SHP77 treated with DMSO at 0.1 percent for 48 hours (cell line): ENCODE measurements at places on chromosomes 4 and X.
A peak's percentile ranks its signal among the peaks of the same experiment; 100 is the strongest.

DNA sequence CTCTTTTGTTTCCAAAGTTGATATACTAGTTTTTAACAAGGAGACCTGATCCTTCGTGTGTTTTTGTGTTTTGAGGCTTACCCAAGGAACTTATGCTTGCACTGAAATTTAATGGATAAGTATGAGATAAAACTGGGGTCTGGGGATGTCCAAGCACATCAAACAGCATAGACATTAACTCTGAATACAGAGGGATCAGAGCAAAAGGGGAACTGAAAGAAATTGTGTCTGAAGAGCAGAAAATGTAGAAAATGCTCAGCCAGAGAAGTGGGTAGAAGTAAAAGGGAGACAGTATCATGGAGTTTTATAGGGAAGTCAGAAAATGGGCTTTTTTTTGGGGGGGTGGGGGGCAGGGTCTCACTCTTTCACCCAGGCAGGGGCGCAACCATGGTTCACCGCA is 695.4 kb downstream of the ARAP2 start:
- no peak for DNase-seq

DNA sequence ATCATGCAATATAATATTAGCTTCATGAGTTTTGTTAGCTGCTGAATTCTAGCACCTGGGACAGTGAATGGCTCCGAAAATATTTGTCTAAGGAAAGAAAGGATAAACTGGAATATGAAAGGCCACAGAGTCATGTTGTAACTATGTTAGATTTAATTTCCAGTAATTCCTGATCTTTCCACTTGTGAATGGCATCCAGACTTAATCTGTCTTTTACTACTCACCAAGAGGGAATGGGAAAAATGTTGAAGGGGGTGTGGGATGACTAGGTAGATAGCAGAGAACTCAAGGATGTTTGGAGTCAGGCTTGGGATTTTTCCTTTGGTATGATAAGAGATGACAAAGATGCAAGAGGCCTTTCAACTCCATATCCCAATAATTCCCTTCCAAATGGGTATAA is 9.4 kb downstream of the ADH6 start:
- DNase-seq, result no peak

DNA sequence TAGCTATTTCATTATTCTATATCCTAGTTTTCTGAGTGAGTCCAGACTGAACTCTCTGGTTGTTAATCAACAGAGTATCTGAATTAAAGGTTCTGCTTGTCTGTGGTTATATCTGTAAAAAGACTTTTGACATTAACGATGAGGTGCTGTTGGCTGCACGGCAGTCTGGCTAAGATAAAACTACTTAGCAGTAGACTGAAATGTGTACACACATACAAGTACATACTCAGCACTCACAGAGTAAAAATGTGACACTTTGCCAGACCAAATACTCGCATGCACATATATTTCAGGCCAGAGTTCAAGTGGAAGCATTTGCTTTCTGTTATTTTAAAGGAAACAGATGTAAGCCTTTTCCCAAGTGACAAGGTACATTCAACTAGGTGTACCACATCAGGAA is 80.5 kb downstream of the PRDM5 start:
- no peak for DNase-seq

DNA sequence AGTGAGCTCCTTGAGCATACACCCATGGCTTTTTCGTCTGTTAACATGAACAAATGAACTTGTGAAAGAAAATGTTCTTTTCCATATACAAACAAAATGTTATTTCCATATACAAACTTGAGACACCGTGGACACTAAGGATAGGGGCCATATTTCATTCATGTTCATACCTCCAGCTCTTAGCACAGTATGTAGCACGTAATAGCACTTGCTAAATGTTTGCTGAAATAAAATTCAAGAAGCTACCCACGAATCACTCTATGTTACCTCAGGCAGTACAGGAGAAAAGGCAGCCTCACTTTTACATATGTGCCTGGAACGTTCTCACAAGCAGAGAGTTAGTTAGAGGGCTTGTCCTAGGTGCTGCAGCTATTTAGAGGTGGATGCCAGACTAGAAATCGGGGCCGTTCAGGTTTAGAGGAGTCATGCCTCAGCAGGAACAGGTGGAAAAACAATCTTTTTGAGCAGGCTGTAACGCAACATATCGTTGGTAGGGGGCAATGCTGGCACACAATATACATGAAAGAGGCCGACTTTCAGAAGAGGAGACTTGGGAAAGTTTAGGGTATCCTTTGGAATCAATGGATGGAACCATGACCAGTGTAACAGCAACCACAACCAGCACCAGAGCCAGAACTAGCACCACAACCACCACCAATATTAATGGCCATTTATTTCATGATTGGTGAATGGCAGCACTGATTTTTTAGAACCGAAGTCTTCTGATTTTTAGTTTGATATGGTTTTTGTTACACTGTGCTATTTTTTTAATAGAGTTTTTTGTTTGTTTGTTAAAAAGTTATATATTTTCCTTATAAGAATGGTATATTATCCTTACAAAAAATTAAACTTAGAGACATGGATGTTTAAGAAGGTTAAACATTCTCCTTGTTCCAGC is 14.8 kb upstream of the PAQR3 start:
- peak; percentile 61 for DNase-seq

- DNase-seq, result peak; percentile 6
Measured at GRCh38 chrX:20066968-20067708, 49.6 kb downstream of the MAP7D2 start.

GRCh38 chr4:25767877-25768725 is 94.7 kb downstream of the SEL1L3 start:
- no peak for DNase-seq

DNA sequence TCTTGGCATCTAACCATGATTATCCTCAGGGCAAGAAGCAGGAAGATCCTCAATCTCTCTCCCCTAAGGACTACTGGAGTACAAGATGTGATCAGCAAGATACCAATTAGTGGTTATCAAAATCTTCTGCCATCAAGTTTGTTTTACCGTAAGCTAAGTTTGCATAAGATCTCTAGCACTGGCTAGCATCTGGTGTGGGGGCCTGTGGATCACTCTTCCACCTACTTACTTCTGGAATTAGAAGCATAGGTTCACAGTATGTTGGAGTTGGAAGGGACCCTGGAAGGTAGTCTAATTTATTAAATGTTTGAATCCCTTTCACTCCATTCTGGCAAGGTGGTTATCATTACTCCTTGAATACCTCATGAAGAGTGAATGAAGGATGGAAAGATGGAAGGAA is 93.3 kb upstream of the BANK1 start:
- no peak for DNase-seq

GRCh38 chrX:65598559-65599147 is 64.1 kb upstream of the LAS1L start:
- no peak for DNase-seq

DNA sequence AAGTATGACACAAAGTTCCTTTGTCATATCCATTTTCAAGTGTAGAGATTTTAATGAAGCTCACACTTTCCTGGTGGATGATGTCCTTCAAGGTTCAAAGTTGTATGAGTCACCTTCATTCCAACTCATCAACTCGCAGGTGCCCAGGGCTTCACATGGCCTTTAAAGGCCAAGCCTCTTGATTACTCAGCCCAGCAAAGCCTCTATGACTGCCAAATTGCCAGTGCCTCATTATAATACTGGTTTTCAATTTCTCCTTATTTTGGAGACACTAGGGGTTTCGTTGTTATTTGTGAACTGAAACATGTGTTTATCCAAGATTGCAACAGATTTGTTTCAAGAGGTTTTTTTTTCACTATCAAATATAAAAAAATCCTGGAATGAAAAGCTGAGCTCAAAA is 45.9 kb upstream of the PPP3CA start:
- DNase-seq, result no peak

DNA sequence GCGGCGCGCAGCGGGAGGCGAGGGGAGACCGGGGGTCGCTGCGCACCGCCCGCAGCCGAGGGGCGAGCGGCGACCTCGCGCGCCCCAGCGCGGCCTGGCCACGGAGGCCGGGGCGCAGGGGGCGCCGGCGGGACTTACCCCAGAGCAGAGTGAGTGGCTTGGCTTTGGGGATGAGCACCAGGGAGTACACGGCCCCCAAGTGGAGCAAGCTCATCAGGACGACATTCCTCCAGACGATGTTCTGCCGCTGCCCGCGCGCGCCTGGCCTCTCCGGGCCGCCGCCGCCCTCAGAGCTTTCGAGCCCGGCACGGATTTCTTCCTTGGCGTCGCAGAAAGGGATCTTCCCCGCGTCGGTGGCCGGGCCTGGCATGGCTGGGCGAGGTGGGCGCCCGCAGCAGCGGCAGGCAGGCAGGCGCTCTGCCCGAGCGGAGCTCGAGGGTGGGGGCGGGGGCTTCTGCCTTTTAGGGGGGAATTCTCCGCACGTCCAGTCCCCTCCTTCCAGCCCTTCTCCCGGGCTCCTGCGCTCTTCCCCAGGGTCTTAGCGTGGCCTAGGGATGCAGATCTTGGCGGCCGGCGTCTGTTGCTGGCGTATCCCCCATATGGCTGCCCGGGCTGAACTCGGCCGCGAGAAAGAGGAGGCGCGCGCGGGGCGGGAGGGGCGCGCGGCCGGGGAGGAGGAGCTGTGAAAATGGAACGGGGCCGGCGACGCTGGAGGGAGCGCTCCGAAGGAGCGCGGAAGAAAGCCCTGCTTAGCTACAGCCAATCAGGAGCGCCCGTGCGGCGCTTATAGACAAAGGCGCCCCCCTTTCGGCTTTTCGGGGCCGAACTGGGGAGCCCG is at the start of gene SCD5:
TSS of gene SCD5 (minus strand) at position 629 of the 838 bp plus-strand sequence. CDS start at position 370, 259 bp downstream.
- no peak for DNase-seq

DNA sequence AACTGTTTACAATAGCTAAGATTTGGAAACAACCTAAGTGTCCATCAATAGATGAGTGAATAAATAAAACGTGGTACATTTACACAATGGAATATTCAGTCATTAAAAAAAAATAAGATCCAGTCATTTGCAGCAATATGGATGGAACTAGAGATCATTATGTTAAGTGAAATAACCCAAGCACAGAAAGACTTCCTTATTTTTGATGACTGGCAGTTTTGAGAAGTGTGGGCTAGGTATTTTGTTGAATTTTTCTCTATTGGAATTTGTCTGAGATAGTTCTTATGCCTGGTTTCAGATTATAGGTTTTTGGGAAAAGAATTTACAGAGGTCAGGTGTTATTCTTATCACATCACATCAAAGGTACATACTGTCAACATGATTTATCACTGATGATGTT is 293.8 kb upstream of the ARSJ start:
- DNase-seq, result no peak

DNA sequence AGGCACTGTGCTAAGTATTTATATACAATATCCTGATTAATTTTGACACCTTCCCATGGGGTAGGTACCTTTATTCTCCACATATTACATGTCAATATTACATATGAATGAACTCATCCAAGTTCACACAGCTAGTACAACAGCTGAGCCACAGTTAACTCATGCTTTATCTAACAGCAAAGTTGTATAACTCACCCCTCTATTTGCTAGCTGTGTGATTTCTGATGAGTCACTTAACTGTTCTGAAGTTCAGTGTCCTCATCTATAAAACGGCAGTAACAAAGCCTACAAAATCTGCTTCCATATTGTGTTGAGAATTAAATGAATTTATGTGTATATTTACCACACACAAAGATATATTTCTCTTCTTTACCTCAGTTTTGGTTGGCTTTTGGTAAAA is 48.2 kb upstream of the KDR start:
- no peak for DNase-seq

DNA sequence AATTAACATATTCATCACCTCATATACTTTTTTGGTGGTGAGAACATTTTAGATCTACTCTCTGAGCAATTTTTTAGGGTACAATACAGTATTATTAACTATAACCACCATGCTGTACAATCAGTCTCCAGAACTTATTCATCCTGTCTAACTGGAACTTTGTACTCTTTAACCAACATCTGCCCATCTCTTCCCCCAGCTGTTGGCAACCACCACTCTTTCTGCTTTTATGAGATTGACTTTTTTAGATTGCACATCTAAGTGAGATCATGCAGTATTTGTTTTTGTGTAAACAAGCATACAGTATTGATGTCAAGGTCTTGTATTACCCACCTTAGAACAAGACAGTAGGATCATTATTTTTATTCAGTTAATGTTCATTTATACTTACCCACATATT is 516.8 kb downstream of the RPA4 start:
- no peak for DNase-seq

GRCh38 chr4:24380957-24381665 is 203.2 kb downstream of the DHX15 start:
- no peak for DNase-seq

- no peak for DNase-seq
Measured at GRCh38 chr4:180314972-180315371, 1928.2 kb upstream of the TENM3 start.

DNA sequence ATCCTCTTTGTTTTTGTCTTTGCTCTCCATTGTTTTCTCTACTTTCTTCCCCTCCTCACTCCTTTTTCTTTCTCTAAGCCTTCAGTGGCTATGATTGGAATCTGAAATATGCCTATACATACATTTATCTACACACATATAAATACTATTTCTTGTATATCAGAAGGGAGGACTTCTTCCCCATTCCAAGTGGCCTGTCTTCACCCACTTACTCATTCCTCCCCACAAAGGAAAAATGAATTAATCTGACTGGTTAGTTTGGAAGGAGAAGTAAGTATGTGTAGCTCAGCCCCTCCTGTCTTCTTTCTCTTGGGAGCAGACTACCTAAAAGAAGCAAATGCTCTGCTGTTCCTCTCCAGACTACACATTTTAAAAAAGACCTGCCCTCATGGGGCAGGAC is 17.7 kb downstream of the GUCY2F start:
- DNase-seq, result no peak

GRCh38 chrX:40090961-40091360 is 6.8 kb downstream of the BCOR start:
- no peak for DNase-seq

DNA sequence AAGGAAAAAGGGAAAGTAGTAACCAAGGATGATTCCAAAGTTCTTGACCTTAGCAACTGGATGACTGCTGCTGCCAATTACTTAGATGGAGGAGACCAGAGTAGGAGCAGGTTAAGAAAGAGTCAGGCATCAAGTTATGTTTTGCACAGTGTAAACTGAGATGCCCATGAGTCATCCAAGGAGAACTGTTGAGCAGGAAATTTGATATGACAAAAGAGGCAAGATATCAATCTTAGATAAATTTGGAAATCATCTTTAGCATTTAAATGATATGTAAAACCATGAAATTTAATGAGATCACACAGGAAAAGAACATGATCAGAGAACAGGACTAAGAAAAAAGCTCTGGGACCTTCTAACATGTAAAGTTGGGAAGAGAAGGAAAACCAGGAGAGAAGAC is 361.3 kb downstream of the OPHN1 start:
- DNase-seq, result no peak

- DNase-seq, result peak; percentile 7
Measured at GRCh38 chr4:144645631-144646522, at the start of gene HHIP. Gene HHIP (plus strand): TSS chr4:144646156. CDS start chr4:144646676, 520 bp downstream.
